Activated naive CD4-positive, alpha-beta T cell treated with anti-CD3 and anti-CD28 coated beads for 36 hours (primary cell): ENCODE measurements at places on chromosomes 5 and 9.

DNA sequence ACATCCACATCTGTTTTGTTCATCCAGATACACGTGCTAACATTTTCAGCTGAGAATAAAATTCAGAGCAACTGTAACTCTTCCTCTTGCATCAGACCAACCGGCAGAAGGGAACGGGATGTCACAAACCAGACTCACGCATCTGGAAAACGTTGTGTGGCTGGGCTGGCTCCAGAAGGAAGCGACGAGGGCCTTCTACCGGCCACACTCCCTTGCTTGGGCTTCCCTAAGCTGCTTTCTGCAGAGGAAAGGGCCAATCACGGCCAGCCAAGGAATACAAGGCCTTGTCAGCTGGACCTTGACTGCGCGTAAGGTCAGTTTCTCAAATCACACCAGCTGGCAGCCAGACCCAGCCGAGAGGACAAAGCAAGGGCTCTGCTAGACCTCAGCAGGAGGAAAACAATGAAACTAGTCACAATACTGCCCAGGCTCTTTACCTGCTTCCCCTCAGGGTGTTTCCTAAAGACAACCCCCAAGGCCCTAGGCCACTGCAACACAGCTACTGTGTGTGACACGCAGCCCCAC lies 106.1 kb downstream of the THBS4 start:
- DNase-seq, result no peak

DNA sequence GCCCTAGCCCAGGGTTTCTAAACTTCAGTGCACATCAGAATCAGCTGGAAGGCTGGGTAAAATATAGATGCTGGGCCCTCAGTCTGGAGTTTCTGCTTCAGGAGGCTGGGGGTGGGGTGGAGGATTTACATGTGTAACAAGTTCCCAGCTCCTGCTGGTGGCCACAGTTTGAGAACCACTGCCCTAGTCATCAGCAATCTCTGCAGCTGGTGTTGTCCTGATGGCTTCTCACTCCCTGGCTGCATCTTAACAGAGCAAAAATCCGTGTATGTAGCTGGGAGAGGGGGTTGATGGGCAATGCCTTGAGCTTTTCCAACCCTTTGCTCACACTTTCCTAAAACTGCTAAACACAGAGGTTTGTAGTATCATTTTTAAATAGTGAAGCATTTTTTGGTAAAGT lies 186.0 kb upstream of the KLF9 start:
- peak; percentile 28 for DNase-seq

DNA sequence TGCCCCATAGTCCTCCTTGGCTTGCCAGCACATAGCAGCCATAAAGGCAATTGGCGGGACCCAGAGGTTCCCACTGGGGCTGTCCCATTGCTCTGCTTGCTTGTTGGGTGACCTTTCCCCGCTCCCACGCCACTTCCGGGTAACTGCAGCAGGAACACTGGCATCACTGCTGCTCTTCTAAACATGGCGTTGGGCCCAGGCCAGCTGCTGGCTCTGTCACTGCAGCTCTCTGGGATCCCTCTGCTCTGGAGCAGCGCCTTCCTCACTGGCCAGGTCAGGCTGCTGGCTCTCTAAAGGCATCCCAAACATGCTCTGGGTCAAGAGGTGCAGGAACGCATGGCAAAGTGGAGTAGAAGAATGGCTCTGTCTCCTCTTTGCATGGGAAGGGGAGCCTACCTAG lies 92.9 kb downstream of the DRD1 start:
- DNase-seq, result no peak

DNA sequence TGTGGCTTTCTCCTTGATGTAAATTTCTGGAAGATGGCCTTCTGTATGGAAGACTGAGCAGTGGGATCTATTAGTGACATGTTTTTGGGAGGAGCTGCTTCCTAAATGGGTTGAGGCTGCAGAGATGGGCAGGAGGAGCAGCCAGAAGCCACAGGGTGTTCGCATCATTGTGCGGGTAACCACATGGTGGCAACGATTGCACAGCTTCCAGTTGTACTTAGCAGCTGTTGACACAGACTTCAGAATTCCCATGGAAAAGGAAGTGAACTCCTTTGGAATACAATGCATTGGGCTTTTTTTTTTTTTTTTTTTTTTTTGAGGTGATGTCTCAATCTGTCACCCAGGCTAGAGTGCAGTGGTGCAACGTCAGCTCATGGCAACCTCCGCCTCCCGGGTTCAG lies 297.3 kb downstream of the NR3C1 start:
- no peak for DNase-seq

DNA sequence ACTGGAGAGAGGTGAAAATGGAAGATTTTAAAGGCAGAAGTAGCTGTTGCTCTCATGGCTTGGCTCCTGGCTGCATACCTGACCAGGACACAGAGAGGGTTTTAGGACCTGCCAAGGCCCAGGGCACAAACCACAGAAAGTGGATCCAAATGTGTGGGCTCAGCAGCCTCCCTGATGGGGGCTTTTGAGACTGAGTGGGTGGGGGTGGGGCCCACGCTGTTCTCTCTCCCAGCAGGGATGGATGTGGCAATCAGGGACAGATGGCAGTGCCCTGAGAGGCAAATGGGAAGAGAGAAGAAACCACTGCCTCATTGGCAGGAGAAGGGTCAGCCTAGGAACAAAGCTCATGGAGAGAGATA lies 34.9 kb upstream of the TIFAB start:
- DNase-seq, result no peak
